ENCODE measurements at places on chromosomes 3 and 15.

GRCh38 chr3:146314871-146315270 lies 64.0 kb upstream of the PLSCR4 start:
- DNase-seq, result no peak

GRCh38 chr3:110783541-110783940 lies 288.1 kb upstream of the NECTIN3 start:
- no peak for DNase-seq

DNA sequence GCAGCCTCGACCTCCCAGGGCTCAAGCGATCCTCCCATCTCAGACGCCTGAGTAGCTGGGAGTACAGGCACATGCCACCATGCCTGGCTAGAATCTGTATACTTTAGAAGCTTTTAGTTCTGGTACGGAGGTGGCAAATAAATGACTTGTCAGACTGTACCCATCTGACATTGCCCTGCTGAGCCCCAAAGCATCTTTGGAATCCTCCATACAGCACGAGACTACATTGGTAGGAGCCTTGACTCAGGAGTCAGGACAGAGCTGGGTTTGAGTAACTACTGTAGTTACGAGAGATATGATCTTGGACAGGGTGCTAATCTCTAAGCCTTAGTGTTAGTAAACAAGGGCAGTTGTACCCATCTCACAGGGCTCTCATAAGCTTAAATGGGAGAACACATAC lies 67.8 kb upstream of the NPHP3 start:
- no peak for DNase-seq

DNA sequence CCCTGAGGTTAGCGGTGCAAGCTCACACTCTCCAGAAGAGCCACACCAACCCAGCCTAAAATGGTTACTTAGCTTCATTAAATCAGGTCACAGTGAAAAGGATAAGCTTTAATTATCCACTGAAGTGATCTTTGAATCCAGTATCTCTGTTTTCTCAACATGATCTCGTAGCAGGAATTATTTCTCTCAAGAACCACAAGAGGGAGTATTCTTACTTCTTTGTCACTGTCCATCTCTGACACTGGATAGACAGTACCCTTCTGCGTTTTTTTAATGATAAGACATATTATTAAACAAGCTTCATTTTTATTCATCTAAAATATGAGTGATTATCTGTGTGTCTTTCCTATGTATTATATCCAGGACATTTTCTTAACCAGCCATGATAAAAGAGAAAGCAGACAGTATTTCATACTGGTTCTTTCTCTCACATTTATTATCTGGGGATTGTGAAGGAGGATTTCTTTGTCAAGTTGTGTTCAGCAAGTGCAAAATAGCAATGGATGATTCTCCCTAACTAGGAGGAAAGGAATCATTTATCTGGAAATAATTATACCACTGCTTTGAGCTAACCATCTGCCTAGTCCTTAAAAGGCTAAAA lies 105.4 kb upstream of the CCDC54 start:
- no peak for DNase-seq

DNA sequence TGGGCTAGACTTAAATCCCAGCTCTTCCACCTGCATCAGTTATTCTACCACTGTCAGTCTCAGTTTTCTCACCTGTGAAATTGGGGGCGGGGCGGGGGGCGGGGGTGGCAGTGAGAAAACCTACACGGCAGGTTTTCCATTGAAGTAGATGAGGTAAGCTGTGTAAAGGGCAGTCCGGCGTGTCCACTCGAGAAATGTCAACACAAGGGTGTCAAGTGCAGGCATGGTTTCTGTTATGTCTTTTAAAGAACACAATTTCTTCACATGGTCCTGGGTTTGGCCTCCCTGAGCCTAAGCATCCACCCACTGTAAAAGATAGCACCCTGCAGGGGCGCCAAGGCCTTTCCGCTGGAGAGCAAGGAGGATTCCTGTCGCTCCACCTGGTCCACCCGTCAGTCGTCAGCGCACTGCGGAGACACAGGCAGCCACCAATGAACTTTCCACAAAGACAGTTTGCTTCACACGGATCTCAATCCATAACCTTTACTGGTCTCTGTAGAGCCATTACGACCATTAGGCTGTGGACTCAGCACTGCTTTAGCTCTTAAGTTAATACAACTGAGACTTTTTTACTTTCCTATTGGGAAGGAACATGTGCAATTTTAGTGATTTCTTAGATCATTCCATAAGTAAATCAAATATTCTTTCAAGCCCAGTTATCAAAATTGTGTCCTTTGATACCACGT lies 99.5 kb upstream of the FOXB1 start:
- DNase-seq, result no peak

DNA sequence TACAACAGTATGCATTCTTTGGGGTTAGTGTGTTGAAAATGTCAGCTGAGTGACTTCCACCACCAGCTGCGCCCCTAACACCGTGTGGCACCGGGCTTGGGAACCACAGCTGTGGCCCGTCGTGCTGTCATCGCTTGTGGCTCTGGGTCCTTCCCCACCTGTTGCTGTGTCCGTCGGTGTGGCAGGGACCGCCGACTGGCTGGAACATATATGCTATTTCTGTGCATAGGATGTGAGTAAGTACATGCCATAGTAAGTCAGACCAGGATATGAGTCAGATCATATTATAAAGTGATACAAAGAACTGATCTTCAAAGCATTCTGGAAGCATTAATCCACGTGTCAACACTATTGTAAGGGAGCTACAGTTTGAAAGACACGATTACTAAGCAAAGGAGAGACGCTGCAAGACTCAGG lies 31.9 kb downstream of the EHD4 start:
- peak; percentile 40 for DNase-seq

DNA sequence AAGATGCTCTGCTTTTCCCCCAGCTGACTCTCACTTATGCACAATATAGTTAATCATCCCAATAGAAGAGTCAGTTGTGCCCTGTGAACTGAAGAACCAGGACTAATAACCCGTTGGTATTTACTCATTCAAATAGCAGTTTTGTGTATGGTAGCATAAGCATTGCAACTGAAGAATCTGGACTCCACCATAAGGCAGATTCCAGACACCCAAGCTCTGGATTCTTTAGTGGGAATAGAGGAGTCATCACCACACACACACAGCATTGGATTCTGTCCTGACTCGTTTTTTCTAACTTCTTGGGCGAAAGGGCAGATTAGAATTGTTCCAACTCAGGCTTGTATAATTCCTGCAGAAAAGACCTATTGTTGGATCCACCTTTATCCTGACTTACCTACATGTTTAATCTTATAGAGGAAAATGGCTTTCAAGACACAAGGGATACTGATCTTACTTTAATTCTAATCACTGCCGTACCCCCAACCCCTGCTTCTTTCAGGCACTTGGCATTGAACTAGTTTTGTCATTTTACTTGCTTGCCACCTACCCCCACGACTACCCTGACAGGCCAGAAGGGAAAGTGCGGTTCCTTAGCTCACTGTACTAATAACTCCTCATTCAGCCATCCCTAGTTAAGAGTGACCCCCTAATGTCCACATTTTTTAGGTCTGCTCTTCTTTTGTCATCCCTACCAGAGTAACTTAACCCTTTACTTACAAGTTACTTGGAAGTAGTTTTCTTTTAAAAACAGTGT lies 42.3 kb downstream of the NKIRAS1 start:
- no peak for DNase-seq

GRCh38 chr3:53749448-53749847 lies 96.8 kb downstream of the CHDH start:
- DNase-seq, result no peak

DNA sequence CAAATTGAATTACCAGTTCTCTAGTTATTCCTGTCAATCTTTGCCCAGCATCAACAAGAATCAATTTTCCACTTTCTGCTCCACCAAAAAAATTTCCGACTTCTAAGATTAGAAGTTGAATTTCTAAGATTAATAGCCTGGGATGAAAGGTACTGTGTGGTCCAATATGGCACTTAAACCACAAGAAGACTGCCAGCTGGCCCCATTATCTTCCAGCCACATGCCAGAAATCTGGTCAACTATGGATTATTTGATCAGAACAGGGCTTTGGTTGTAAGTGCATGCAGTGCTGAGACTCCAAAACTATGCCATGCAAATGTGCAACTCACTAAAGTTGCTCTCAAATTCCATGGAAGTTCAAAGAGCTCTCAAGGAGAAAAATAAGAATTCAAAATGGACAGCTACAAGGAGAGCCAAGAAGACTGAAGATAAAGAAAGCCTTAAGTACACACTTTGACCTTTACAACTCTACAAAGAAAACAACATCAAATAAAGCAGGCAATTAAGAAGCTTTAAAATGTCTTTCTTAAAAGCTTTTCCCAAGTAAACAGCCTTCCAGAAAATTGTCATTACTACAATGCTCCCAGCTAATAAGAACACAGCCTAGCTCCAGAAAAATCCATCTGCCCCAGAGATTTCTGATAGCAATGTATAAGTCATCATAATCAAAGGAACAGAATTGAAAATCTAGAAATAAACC lies 64.2 kb downstream of the ST3GAL6 start:
- no peak for DNase-seq

GRCh38 chr15:75713338-75713895 lies 769 bp upstream of the CSPG4 start:
- no peak for DNase-seq

GRCh38 chr3:69838217-69838616 lies 99.0 kb downstream of the MITF start:
- DNase-seq, result no peak

DNA sequence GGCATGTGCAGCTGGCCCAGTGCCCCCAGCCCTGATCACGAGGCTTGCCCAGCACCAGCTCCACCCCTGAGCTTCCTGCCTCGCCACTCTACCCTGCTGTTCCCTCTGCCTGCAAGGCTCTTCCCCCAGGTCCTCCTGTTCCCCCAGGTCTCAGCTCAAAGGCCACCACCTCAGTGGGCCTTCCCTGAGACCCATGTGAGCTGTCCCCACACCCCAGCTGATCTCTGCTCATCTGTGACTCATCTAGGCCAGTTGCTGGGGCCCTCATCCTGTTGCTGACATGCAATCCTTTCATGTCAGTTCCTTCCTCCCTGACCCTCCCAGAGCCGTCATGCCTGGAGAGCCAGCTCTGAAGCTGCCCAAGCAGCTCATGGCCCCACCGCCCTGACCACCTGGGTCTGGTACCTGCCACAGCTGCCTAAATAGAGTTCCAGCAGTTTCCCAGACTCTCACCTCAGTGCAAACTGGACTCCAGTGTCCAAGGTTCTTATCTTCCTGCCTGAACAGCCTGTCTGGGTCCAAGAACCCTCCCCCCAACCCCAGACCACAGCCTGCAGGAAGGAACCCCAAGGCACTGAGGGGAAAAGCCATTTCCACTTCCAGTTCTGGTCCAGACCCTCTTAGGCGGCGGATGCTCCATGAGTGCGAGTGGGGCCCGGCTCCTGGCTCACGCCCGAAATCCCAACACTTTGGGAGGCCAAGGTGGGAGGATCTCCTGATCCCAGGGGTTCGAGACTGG lies 116.6 kb upstream of the IQSEC1 start:
- no peak for DNase-seq

DNA sequence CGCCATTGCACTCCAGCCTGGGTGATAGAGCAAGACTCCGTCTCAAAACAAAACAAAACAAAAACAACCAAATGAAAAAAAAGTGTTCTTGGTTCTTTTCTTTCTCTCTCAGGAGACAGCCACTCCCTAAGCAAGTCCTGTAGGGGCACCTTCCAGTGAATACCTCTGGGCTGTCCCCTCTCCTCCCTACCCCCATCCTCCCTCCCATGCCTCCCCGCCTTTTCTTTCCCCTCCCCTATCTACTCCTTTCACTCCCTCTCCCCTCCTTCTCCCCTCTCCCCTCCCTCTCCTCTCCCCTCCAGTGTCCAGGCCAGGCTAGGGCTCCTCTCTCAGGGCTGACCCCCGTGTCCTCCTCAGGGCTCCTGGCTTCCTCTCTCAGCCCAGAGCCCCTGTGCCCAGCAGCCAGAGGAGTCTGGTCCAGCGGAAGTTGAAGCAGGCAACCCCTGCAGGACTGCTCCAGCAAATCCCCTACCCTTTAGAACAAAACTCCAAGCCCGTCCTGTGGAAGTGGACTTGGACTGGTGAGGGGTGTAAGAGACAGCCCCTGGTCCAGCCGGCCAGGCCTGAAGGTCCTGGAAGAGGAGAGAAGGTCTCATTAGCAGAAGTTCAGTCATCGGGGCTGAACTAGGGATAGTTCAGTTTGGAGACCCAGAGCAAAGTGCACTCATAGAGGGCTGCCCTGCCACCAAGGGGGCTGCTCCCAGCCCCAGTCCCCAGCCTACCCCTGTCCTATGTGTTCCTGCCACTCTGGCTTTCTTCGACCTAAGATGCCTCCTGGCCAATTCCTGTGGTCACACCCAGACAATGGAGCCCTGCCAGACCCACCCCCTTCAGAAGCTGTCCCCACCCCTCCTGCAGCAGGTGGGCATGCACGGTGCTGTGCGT lies 79.8 kb upstream of the IQSEC1 start:
- DNase-seq, result no peak

DNA sequence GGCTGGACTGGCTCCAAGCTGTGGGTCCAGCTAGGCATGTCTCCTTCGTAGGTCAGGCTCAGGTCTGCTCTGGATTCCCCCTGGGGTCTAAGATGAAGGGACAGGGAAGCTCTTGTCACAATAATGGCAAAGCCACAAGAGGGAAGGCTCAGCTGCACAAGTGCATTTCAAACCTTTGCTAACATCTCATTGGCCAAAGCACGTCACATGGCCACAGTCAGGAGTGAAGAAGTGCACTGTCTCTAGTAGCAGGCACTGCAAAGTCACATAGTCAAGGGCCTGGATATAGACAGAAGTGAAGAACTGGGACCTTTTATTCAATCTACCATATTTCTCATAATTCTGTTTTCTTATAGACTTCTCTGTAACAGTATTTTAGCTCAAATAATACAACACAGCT lies 20.1 kb downstream of the DLEC1 start:
- DNase-seq, result no peak

DNA sequence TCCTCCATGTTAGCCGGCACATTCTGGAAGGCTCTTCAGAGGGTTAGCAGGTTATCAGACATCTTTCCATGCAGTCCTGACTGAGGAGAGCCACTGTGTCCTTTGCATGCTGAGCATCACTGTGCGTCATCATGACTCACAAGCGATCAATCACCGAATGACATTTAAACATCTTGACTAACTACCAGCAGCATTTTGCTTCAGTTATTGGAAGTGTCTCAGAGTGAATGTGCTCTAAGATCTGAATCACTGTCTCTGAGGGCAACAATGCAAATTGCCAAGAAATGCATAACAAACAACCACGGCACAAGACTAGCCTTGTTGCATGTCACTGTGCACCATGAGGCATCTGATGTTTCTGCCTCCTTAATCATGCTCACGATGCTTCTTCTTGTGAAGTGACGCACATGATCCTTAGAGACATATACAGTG lies 18.3 kb upstream of the ATP8B4 start:
- DNase-seq, result no peak

GRCh38 chr3:48141604-48142137 lies 46.5 kb downstream of the CDC25A start:
- no peak for DNase-seq

DNA sequence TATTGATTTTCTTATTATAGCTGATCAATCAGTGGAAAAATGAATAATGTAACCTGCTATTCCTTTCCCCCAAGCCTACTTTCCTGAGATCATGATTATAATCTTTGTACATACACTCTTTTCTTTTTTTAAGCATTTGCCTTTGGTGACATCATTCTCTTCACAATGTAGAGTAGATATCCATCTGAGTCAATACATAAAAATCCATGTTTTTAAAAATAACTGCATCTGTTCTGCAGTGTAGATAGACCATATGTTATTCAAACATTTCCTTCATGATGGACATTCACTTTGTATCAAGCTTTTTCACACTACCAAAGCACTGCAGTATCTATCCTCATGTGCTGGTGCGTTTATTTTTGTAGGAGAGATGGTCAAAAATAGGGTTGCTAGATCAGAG lies 211.1 kb downstream of the PTPRG start:
- DNase-seq, result no peak

GRCh38 chr15:82174471-82175235 lies 87.9 kb downstream of the EFL1 start:
- no peak for DNase-seq
